ENCODE measurements at places on chromosomes 4 and X. TPM values are rescaled to one million over a fixed set of nuclear protein-coding genes. Genes with fewer than 3 reads are reported as not detected.

DNA sequence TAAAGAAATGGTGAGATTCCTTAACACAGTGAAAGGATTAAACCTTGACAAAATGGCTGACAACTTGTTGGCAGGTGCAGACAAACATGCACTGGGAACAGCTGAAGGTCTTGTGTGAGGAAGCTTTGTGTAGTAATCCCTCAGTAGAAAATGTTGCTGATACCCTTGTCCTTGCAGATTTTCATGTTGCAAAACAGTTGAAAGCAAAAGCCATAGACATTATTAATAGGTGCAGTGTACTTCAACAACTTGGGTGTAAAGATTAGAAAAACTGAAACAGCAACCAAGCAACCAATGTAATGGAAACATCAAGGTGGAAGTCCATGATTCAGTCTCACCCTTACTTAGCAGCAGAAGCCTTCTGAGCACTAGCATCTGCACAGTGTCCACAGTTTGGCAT is 29.8 kb downstream of the UGT2B7 start:
- H3K27ac ChIP-seq = no peak overlapping the region
- no peak overlapping the region for H3K4me3 ChIP-seq
- no peak for DNase-seq

DNA sequence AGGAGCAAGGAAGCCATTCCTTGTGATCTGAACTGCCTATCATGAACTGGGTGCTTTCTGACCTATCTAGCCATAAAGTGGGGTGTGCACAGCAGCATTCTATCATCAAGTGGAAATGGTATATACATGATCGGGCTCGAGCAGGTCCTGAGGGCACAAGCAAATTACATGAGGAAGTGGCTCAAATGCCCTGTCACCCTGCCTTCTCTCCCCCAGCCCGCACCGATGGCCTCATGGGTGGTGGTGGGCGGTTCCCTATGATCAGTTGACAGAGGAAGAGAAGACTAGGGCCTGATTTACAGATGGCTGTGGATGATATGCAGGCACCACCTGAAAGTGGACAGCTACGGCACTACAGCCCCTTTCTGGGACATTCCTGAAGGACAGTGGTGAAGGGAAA is 46.3 kb upstream of the BCLAF3 start:
- DNase-seq = no peak
- no peak overlapping the region for H3K4me3 ChIP-seq
- no peaks in the 10 kb centered on the region for H3K27me3 ChIP-seq
- H3K27ac ChIP-seq = no peak overlapping the region

GRCh38 chr4:134278675-134279074 is 77.1 kb upstream of the PABPC4L start:
- H3K27me3 ChIP-seq = no peaks in the 10 kb centered on the region
- no peaks in the 10 kb centered on the region for H3K4me1 ChIP-seq
- H3K36me3 ChIP-seq = no peaks in the 10 kb centered on the region
- DNase-seq = no peak
- H3K27ac ChIP-seq = no peak overlapping the region

DNA sequence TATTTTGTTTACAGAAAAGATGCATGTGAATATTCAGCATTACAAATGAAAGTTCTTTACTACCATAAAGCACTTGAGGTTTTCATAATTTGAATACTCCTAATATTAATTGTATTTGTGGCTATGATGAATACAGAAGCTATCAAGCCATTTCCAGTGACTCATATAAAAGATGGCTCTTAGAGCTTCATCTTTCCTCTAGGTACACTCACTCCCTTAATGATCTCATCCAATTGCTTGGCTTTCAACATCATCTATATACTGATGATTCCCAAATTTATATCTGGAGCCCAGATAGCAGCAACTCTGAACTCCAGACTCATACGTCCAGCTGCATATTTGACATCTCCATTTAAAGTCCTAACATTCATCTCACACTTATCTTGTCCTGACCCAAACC is 183.4 kb upstream of the FAM241A start:
- H3K27me3 ChIP-seq = no peaks in the 10 kb centered on the region
- no peak overlapping the region for H3K4me3 ChIP-seq
- H3K27ac ChIP-seq = no peak overlapping the region
- no peaks in the 10 kb centered on the region for H3K4me1 ChIP-seq
- no peaks in the 10 kb centered on the region for H3K36me3 ChIP-seq

- H3K27ac ChIP-seq = no peak overlapping the region
- no peaks in the 10 kb centered on the region for H3K36me3 ChIP-seq
Measured at GRCh38 chr4:2067446-2068197, 8.5 kb downstream of the NAT8L start.

DNA sequence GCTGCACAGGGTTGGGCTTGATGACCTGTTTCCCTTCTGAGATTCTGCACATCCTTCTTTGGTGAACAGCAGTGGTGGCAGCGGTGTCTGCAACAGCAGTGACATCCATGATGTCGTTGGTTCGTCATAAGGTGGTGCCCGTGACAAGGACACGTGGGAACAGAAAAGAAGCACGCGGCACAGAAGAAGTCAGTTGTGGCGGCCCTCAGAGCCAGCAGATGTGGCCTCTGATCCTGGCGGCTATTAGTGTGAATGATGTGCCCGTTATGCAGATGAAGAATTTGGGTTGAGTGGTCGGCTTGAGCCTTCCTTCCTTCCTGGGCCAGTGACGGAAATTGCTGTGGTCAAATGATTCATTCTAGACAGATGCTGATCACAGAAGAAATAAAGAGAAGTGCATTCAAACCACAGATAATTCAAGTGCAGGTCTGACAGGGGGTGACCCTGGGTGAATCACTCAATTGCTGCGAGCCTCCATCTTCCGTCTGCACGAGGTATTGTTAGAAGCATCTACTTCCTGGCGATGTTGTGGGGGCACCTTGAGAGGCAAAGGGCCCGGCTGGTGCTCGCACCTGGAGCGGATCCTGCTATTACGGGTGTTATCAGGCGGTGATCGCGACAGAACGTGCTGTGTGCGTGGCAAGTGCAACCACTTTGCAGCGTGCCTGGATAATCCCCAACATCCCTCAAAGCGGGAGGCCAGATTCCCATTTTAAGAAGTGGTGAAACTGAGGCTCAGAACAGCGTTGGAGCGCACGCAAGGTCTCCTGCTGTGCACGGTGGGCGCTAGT is 215.2 kb upstream of the PSAPL1 start:
- H3K4me1 ChIP-seq = no peaks in the 10 kb centered on the region
- no peaks in the 10 kb centered on the region for H3K27me3 ChIP-seq
- DNase-seq = no peak

DNA sequence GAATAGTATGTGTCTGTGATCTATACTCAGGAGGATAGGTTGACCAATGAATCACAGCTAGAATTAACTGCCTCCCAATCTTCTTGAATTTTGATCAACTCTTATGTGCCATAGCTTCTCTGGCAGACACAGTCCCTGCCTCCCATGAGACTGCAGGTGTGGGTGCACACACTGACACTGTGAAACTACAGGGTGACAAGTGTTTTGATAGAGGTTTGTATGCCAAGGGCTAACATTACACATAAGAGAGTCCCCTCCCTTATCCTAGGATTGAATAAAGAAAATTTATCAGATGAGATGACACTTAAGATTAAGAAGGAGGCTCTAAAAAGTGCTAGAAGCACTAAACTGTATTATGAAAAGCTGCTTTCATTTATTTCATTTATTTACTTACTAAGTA is 218.4 kb upstream of the BMP3 start:
- DNase-seq = no peak
- H3K27ac ChIP-seq = no peak overlapping the region

The RNF150 gene
- 2.9 TPM for total RNA-seq

The TSPAN5 gene
- total RNA-seq = 10.3 TPM

The NFXL1 gene
- total RNA-seq = 5.9 TPM

All from thymus (tissue), 14 donors.